ENCODE measurements at places on chromosomes 7 and 10. TPM values are rescaled to one million over a fixed set of nuclear protein-coding genes. Genes with fewer than 3 reads are reported as not detected.

The FBXW4 gene
- 20.8 TPM for total RNA-seq

DNA sequence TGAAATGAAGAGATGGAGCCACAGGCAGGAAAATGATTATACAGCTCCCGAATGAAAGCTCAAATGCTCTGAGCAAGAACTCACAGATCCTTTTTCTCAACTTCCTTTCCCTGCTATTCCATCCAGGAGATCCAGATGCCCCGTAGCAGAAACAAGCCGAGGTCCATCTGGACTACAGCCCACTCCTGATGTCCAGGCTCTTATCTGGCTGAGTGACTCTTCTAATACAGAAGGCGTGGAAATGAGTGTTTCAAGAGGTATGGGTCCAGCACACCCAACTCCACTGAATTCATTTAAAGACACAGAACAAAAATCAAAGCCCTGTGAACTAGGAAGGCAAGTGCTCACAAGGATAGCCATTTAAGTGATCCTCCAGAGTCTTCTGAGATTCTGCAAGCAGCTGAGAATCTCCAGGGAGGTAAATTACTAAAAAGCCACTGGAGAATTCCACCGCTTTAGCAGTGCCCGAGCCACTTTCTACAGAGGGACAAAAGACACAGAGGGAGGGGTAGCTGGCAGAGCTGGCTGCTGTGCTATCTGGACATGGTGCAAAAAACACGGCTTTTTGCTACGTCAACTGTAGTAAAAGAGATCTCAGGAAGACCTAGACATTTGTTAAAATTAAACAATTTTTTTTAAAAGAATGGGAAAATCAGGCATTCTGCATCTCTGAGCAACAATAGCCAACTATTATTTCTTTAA lies 24.5 kb downstream of the FAM171A1 start:
- no peak for DNase-seq

DNA sequence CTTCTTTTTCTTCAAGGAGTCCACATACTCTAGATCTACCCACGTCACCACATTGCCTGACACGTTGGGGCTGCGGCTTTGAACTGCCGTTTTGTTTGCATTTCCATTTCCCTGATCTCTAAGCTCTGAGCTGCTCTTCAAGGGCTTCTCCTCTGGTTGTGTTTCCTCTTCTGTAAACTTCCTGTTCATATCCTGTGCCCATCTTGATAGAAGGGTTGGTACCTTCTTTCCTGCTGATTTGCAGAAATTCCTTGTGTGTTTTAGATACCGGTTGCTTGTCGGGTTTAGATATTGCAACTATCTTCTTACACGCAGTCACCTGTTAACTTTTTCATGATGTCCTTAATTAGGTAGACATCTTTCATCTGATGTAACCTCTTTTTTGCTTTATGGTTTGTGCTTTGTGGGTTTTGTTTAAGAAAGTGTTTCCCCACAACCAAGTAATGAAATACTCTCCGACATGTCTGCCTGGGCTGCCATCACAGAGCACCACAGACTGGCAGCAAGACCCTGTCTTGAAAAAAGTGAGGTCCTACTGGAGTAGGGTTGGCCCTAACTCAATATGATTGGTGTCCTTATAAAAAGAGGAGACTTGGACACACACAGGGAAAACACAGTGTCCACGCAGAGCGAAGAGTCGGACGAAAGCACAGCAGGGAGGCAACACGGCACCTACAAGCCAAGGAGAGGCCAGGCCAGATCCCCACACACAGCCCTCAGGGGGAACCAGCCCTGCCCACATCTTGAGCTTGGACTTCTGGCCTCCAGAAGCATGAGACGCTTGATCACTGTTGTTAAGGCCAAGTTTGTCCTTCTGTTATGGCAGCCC lies 99.1 kb upstream of the PDGFA start:
- no peak for DNase-seq

DNA sequence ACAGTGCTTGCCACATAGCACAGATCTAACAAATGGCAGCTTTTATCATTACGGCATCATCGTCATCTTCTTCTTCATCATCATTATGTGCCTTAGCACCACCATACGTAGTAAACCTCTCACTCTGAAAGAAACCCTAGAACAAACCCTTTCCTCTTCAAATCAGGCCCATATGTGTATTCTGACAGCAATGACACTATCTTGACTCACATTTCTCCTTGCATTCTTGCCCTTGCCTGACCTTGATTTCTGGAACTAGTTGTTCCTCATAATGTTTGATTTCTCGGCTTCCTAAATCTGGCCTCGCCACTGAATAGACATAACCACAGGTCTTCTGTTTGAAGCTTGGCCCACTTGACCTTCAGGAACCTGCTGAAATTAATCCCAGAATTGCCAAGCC lies 115.3 kb downstream of the DGKI start:
- no peak for DNase-seq

The HTRA1 gene
- 192 TPM for total RNA-seq

DNA sequence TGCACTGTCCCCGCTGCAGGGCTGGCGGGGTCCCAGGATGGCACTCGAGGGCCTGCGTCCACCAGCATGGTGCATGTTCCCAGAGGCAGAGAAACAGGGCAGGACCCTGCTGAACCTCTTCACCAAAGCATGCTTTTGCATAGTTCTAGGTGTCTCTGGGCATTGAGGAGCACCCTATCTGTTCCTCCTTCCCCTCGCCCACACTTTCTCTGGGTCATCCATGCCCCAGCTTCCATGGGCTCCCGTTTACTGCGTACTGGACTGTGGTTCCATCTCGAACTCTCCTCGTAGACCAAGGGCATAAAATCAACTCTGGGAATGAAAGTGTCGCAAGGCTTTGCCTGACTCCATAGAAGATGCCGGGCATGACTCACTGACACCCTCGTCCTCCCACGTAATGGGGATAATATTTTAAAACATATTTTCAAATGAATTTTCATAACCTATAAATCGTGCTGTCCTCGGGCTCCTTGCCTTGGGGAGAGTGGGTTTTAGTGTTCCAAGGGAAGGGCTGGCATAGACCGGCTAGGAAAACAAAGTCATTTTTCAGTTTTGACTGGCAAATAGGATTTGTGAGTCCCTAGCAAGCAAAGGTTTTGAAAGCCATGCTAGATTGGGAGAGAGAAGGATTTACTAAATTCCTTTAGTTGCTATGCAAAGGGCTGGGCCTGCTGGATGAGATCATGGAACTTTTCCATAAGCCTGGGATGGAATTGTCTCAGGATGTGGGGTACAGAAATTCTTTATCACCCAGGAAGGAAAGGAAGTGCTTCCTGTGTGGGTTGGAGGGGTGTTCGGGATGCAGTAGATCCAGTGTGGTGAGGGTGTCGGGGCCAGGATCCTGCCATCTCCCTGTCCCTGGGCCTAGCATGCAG lies 498.7 kb upstream of the MKI67 start:
- no peak for DNase-seq

DNA sequence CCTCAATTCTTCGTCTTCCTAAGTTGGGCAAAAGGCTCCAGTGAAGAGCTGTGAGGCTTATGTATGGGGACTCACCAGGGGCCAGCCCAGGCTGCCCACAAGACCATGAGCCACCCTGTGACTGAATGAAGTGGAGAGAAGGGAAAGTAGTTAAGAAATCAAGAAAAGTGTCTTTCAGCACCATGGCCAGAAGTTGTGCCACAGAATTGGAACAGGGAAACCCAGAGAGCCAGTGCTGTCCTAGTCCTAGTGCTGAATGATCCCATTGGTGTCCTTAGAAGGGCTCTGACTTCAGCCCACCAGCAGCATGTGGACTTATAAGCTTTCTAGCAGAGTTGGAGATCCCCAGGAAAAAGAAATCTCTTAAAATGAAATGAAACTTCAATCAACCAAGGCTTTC lies 37.0 kb upstream of the CCSER2 start:
- peak; percentile 55 for DNase-seq

The TNPO3 gene
- total RNA-seq: 46.9 TPM

The GTPBP10 gene
- 16.7 TPM for total RNA-seq

GRCh38 chr7:127920787-127921438 lies 110.3 kb downstream of the LRRC4 start:
- no peak for DNase-seq

GRCh38 chr10:88245974-88246511 lies 337.1 kb downstream of the RNLS start:
- peak; percentile 24 for DNase-seq

GRCh38 chr7:29190349-29191045 lies 4.1 kb upstream of the CHN2 start:
- DNase-seq: no peak

- no peak for DNase-seq
These were observed 62.6 kb downstream of the CDK6 start for GRCh38 chr7:92773808-92774207.

DNA sequence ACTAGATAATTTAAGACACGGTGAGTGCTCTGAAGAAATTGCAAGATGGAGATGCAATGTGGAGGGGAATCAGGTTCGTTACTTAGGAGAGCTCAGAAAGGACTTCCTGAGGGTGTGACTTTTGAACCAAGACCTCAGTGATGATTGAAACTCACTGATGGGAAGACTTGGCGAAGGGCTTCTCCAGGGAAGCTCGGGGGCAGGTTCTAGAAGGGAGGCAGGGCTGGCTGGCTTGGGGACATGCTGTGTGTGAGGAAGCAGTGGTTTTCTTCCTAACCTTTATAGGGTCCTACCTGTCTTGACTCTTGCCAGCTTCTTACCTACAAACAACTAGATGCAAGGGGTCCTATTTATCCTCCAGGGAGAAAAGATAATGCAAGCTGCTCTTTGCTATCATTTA lies 637.9 kb downstream of the ACTR3B start:
- DNase-seq: no peak

DNA sequence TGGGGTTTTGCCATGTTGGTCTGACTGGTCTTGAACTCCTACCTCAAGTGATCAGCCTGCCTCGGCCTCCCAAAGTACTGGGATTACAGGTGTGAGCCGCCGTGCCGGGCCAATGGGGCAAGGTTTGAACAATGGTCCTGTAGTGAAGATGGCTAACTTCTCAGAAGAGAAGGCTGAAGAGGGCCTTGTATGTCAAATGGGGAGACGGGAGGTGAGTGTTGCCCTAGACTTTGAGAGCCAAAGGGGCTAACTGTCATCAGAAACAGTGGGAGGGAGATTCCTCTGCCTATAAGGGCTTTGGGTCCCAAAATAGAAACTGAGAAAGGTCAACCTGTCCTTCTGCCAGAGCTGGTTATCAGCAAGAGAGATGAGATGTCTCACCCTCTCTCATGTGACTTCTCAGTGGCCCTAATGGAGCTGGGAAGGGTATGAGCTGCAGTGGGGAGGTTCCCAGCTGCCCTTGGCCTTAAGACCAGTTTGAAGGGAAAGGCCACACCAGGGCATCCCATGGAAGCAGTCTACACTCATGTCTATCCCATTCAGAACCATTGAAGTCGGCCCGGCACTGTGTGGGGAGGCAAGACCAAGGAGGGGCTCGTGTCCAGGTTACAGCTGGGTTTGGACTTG lies 1.3 kb upstream of the SAMD8 start:
- no peak for DNase-seq

The LRMDA gene
- 5.1 TPM for total RNA-seq

DNA sequence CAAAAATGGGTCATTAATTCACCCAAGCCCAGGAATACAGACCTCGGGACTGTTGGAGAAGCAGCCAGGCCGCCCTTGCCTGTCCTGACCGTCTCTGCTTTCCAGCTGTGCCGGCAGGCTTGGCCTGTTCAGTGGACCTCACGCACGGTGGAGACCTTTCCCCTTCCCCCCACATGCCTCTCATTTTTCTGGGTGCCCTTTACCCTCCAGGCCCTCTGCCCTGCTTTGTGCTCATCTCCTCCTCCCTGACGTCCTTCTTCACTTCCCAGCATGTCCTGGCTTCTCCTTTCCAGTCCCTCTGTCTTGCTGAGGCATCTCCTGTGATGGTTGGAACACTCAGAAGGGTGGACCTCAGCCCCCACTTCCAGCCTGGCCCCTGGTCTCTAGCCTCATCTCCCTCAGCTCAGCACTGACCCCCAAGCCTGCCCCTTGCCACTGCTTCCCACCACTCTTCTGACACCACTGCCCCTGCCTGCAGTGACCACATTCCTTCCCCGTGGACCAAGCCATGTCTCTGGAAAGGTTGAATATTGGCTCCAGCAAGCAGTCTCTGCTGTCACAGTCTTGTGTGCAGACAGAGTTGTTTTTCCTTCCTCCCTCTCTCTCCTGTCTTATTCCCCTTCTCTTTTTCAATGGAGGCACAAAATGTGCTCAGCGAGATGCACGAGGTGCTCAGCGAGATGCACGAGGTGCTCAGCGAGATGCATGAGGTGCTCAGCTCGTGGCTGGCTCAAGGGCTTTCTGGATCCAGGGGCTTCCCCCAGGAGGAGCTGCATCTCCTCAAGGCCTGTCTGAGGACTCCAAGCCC lies 14.9 kb downstream of the BAG3 start:
- no peak for DNase-seq

The COL26A1 gene
- not detected for total RNA-seq

GRCh38 chr10:130021383-130021950 lies 57.4 kb upstream of the EBF3 start:
- DNase-seq: no peak

The CCDC3 gene
- 1.2 TPM for total RNA-seq

The TLX1 gene
- total RNA-seq: not detected

DNA sequence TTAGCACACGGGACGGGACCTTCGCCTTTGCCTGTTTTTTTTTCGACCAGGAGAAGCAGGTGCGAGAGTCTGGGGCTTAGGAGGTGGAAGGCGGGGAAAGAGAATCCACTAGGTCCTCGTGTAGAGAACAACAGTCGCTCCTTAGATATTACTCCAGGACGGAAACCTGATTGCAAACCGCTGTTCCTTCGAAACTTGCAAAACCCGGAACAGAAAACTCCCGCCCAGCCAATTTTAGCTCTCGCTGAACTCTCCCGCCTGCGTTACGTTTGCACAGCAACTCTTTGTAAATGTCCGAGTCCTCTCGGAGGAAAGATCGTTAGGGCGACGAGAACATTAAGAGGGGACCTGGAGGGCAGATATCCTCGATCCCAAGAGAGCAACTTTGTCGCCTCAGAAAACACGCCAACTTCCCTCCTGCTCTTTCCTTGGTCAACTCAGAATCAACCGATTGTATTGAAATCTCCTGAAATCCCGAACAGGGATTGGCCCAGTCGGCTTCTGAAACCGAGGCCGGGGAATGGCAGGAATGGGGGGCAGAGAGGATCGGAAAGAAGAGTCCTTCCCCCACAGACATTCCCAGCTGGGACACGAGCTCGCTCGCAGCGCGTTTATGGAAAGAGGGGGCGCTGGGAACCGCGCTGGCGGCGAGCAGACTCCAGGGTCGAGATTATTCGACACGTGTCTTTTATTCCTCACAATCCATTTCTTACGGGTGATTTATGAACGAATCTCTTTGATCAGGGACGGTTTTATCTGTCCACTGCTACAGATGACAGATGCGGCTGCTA lies 9.9 kb downstream of the TWIST1 start:
- DNase-seq: peak; percentile 25

- DNase-seq: no peak
These were observed 29.0 kb downstream of the ZNRF2 start for GRCh38 chr7:30313348-30313747.

DNA sequence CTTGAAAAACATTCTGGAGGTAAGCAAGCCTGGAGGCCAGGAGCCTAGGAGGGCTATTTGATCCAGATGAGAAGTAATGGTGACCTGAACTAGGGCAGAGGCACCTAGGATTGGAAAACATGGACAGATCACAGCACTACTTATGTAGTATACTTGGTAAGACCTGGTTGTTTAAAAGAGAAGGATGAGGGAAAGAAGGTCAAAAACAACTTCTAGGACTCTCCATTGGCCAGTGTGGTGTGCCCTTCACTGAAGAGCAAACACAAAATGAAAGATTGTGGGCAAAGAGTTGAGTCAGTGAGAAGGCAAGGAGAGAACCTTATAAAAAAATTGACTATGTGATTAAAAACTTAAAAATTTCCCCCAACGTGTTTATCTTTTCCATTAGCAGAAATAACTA lies 14.3 kb downstream of the ANKRD1 start:
- no peak for DNase-seq
